NCI-H748 treated with DMSO at 0.1 percent for 48 hours (cell line): ENCODE measurements at places on chromosomes 7 and 10.

DNA sequence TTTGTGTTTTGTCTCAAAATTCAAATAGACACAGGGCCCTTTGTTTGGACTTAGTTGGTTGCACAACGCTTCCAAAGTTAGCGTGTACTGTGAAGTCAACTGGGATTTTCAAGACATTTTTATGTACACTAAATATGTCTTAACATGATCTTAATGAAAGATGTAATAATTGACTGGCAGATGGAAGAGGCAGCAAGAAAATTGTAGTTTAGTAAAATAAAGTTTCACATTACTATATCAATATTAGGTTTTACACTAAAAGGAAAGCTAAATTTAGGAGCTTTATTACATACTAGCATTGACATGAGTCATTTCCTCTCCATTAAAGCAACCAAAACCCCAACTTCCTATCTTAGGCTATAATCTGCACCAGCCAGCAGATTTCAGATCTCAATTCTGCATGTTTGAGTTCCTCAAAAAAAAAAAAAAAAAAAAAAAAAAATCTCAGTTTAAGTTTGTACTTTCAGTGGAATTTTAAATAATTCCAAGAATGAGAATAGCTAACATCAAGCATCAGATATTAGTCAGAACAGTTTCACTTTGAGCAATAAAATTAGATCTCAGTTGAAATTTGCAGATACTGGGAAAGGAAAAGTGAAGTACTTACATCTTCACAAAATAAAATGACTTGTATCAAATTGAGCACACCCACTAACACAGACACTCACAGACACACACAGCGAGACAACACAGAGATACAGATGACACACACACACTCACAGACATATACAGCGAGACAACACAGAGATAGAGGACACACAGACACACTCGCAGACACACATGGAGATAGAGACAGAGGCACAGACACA is 346.6 kb upstream of the KLF6 start:
- no peak for DNase-seq

DNA sequence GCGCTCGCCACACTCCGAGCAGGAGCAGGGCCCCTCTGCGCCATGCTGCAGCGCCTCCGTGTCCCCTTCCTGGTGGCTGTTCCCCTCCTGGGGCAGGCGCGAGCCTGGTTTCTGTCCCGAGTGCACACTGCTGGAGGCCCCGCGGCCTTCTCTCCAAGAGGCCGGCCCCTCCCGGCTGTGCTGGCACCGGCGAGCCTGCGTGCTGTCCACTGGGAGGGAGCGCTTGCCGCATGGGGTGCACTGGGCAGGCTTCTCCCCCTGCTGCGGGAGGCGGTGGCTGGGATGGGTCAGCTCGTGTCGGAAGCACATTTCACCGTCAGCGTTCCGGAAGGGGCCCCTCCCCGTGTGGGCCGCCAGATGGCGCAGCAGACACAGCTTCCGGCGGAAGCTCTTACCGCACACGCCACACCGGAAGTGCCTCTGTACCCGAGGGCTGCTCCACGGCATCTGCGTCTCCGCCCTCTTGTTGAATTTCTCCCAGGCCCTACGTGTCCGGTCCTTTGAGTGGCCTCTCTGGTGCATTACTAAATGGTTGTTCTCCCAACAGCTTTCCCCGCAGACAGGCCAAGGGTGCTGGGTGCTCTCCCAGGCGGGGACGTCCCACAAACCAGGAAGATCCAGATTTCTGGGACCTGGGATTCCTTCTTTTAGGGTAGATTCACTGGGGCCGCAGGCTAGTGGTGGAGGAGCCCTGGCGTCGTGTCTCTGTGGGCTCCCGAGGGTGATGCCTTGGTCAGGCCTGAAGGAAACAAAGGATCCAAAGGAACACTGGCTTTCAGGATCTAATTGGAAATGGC is 18.7 kb downstream of the ZNF786 start:
- DNase-seq: no peak

DNA sequence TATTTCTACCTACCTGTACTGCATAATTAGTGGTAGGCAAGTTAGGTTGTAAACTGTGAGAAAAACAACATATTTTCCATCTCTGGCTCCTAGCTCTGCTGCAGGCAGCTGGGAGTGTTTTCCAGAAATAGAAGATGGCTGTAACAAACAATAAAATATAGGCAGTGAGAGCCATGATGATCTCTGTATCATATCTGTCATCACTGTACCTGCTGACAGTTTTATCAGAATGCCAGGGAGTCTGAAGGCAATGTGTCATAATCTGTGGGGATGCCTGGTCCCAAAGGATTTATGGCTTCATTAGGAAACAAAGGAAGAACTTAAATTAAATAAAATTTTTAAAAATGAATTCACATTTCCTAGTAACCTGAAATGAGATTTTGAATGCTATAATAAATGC is 160.9 kb upstream of the SMIM30 start:
- DNase-seq: no peak

DNA sequence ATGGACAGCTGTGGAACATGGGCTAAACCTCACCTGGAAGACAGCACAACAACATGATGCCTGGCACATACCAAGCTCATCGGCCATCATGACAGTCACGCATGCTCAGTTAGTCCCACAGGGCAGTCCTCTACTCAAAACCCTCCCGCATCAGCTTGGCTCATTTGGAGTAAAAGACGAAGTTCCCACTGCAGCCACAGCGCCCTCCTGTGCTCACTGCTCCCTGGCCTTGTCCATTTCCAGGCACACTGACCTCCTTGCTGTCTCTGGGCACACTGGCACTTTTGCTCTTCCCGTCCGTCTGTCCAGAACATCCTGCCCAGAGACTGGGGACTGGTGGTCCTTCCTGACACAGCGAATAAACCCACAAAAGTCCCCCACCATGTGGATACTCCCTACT is 66.2 kb downstream of the LARP4B start:
- no peak for DNase-seq

DNA sequence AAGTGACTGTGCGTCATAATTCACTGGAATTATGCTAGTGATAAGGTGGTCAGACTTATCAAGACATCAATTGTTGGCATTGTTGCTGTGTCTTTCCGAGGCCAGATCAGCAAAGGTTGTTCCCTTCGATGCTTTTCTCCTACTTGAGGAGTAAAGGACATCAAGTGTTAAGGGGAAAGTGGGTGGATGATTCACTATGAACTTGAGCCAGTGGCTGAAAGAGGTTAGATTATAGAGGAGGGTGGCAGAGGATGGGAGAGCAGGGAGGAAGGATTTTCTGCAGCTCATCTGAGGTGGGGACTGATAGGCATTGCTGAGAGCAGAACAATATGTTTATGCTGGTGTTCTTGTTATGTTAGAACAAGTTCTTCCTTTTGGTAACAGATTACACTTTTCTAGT is 131.4 kb upstream of the AGR3 start:
- DNase-seq: no peak

- DNase-seq: no peak
Measured at GRCh38 chr7:23247603-23248335, 1.2 kb downstream of the GPNMB start.

DNA sequence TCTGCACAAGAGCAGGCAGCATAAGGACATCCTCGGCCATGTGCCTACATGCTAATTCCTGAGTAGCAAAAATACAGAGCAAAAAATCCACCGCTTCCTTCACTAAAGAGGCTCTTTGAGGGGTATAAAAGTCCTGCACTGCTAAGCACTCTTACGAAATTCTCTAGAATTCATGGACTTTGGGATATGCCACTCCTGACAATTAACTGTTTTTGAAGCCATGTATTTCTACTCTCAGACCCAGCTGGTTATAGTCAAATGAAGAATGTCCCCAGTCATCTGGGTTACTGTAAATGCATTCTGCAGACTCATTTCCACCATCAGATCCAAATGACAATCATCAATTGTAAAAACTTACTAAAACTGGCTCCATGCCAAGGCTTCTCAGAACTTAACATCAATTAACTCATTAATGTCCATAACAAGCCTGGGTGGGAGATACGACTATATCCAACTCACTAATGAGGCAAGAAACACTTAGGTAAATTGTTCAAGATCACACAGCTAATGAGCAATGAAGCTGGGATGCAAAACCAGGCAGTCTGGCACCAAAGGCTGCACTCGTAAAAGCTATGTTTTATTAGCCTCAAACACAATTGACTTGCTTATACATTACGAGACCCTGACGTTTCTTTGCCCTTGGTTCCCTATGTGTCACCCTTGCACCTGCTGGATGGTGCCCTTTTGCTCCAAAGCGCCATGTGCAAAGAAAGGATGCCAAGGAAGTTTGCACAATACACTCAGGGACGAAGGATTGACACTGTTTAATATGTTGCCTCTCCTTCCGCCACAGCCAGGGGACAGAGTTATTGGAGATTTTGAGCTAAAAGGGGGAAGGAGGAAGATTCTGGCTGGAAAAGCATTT is 250.4 kb downstream of the ELMO1 start:
- no peak for DNase-seq
